ENCODE measurements at places on chromosomes 6 and 20. TPM values are rescaled to one million over a fixed set of nuclear protein-coding genes. Genes with fewer than 3 reads are reported as not detected.

- no peak for DNase-seq
- peaks cover 37% of the 10 kb centered on the region for H3K4me1 ChIP-seq
- H3K36me3 ChIP-seq: peaks cover 5% of the 10 kb centered on the region
Measured at GRCh38 chr6:118685823-118686449, 34.5 kb upstream of the CEP85L start.

- H3K27me3 ChIP-seq: no peaks in the 10 kb centered on the region
- DNase-seq: no peak
- H3K4me1 ChIP-seq: peaks cover 40% of the 10 kb centered on the region
- peaks cover 14% of the 10 kb centered on the region for H3K36me3 ChIP-seq
- H3K27ac ChIP-seq: peak overlapping the region; percentile 97
- H3K4me3 ChIP-seq: peak overlapping the region; percentile 95
Measured at GRCh38 chr6:145733810-145734209, 1.5 kb downstream of the EPM2A start.

DNA sequence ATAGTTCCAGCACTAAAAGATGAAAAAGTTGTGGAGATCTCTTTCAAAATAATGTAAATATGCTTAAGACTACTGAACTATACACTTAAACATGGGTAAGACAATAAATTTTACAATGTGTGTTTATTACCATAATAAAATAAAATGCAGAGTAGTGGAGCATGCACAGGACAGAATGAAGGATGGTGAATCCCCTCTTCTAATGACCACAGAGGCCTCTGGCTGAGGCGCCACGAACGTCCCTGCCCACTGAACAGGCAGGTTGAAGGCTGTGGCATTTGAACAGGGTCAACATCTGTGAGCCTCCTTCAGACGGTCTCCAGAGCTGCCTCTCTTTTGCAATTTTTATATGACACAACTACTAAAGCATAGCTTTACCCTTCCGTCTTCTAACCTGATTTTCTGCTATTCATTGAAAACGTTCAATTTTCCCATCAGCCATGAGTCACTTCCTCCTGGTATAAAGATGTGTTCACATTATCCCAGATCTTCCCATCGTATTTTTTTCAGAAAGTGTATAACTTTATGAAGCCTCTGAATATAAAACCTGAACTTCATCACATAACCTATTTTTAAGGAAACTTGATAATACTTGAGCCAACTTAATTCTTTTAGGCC, 37.8 kb downstream of the ADGRF4 start:
- H3K4me1 ChIP-seq: no peaks in the 10 kb centered on the region
- H3K4me3 ChIP-seq: no peak overlapping the region
- peaks cover 10% of the 10 kb centered on the region for H3K27me3 ChIP-seq
- H3K36me3 ChIP-seq: no peaks in the 10 kb centered on the region

DNA sequence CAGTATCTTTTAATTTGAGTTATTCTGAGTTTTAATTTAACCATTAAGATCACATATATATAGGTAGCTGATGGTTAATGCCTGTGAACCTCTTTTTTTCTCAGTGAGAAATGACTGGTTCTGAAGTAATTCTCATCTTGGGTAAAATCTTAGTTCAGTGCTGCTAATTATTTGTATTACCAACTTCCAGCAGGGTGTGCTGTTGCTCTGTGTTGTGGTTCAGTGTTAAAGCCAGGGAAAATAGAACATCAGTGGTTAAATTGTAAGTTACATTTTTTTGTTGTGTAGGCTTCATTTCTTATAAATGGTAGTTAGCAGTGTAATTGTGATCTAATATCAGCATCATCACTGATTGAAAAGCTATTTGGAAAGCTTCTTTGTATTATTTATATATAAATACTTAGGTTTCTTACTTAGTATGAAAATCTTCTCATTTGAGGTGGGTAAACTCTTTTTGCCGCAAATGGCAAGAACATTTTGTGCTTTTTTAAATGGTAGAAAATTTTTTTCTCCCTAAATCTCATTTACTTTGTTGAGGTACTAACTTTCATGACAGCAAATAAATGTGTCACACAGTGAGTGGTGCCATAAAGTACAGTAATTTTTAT, 43.7 kb downstream of the CDC5L start:
- no peak overlapping the region for H3K27ac ChIP-seq
- DNase-seq: no peak
- H3K27me3 ChIP-seq: no peaks in the 10 kb centered on the region
- no peaks in the 10 kb centered on the region for H3K36me3 ChIP-seq

DNA sequence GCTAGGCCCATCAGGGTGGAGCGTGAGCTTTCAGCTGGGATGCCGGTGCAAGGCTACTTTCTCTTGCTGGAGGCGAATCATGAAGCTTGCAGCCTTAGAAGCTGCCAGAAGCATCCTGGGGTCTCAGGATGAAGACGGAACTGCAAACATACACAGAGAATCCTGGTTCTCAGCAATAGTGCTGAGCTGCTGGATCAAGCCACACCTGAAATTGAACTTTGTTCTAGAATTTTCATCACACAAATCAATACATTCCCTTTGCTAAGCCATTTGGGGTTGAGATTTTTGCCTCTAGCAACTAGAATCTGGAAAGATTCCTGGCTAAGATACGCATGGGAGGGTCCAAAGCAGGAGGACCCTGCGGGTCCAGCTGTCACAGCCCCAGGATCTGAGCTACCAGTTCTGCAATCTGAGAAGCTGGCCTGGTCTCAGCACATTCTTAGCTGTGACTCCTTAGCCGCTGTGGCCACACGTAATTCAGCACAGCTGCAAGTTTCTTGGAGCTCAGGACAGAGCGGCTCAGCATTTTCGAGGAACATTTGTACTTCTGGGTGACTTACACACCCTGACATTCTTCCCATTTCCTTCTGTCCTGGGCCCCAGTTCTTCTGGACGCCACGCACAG, 6.6 kb upstream of the ARFGAP1 start:
- peaks cover 4% of the 10 kb centered on the region for H3K4me1 ChIP-seq
- no peak for DNase-seq
- no peaks in the 10 kb centered on the region for H3K36me3 ChIP-seq
- peaks cover 14% of the 10 kb centered on the region for H3K27me3 ChIP-seq
- no peak overlapping the region for H3K27ac ChIP-seq

DNA sequence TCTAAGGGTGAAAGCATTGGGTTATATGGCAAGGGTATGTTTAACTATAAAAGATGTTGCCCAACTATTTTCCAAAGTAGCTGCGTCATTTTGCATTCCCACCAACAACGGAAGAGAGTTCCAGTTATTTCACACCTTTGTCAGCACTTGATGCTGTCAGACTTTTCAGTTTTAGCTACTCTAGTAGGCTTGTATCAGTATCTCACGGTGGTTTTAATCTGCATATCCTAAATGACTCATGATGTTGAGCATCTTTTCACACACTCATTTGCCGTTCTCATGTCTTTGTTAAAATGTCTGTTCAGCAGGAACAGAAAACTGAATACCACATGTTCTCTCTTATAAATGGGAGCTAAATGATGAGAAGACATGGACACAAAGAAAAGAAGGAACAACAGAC, 122.3 kb downstream of the RNASET2 start:
- peaks cover 16% of the 10 kb centered on the region for H3K4me1 ChIP-seq
- no peak overlapping the region for H3K27ac ChIP-seq
- no peaks in the 10 kb centered on the region for H3K36me3 ChIP-seq
- H3K27me3 ChIP-seq: no peaks in the 10 kb centered on the region

- H3K4me1 ChIP-seq: no peaks in the 10 kb centered on the region
- no peak overlapping the region for H3K27ac ChIP-seq
- no peak for DNase-seq
- H3K4me3 ChIP-seq: no peak overlapping the region
- no peaks in the 10 kb centered on the region for H3K36me3 ChIP-seq
Measured at GRCh38 chr6:145063091-145063490, 672.2 kb downstream of the EPM2A start.

DNA sequence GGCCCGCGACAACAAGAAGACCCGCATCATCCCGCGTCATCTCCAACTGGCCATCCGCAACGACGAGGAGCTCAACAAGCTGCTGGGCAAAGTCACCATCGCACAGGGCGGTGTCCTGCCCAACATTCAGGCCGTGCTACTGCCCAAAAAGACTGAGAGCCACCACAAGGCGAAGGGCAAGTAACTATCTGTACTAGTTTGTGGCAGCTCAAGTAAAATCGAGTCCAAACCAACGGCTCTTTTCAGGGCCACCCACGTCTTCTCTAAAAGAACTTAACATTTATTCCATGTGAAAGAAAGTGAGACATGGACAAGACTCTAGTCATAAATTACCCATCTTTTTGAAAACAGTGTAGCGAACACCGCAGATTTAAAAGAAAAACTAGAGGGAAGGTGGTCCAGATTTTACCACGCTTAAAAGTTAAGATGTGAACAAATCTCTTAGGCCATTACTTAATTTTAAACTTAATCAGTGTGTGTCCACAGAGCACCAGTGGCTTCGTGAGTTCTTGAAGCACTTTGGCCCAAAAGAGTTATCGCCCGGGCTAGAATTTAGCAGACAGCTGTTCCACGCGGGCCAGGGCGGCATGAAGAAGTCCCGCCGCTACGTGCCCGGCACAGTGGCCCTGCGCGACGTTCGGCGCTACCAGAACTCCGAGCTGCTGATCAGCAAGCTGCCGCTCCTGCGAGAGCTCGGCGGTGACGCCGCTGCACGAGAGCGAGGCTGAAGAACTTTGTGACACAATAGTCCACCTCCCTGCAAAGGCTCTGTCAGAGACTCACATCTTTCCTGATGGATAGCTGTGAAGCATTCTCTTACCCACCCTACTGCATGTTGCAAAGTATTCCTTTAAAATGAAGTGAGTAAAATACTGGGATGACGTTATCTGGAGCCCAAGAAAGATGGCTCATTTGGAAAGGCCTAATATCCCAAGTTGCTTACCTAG, 113.9 kb upstream of the PRSS16 start:
- H3K27ac ChIP-seq: no peak overlapping the region
- H3K4me3 ChIP-seq: no peak overlapping the region
- H3K4me1 ChIP-seq: peaks cover 21% of the 10 kb centered on the region
- H3K36me3 ChIP-seq: no peaks in the 10 kb centered on the region
- no peaks in the 10 kb centered on the region for H3K27me3 ChIP-seq

- H3K4me3 ChIP-seq: no peak overlapping the region
- no peak for DNase-seq
- no peaks in the 10 kb centered on the region for H3K36me3 ChIP-seq
- peaks cover 27% of the 10 kb centered on the region for H3K27me3 ChIP-seq
- no peak overlapping the region for H3K27ac ChIP-seq
- no peaks in the 10 kb centered on the region for H3K4me1 ChIP-seq
Measured at GRCh38 chr6:114108119-114109002, 137.4 kb upstream of the HDAC2 start.

- DNase-seq: no peak
- H3K4me3 ChIP-seq: no peak overlapping the region
- H3K36me3 ChIP-seq: peaks cover 7% of the 10 kb centered on the region
- no peaks in the 10 kb centered on the region for H3K27me3 ChIP-seq
Measured at GRCh38 chr6:2141644-2142290, 103.6 kb downstream of the GMDS start.

- H3K4me1 ChIP-seq: peaks cover 11% of the 10 kb centered on the region
- no peak overlapping the region for H3K27ac ChIP-seq
- H3K27me3 ChIP-seq: no peaks in the 10 kb centered on the region
- peaks cover 18% of the 10 kb centered on the region for H3K36me3 ChIP-seq
- DNase-seq: no peak
Measured at GRCh38 chr6:70863343-70863742, 93.5 kb downstream of the B3GAT2 start.

GRCh38 chr20:6780433-6781190, 13.1 kb downstream of the BMP2 start:
- no peaks in the 10 kb centered on the region for H3K36me3 ChIP-seq
- no peak overlapping the region for H3K4me3 ChIP-seq
- no peaks in the 10 kb centered on the region for H3K4me1 ChIP-seq
- H3K27me3 ChIP-seq: peaks cover 7% of the 10 kb centered on the region
- H3K27ac ChIP-seq: no peak overlapping the region

DNA sequence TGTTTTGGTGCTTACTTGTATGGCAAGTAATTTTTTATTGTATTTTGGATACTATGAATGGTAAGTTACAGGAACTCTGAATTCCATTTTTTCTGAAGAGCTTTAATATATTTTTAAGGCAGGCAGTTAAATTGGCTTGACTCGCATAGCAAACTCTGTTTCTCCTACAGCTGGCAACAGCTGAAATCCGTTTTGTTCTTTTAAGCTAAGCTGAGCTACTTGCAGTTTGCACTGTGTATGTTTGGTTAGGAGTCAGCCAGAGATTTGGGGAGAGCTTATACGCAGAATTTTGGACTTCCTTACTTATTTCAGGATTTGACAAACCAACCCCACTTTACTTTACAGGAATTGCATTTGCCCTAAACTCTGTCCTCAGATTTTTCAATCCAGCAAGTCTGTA, 179.1 kb downstream of the COL19A1 start:
- H3K36me3 ChIP-seq: peaks cover 26% of the 10 kb centered on the region
- H3K4me3 ChIP-seq: no peak overlapping the region
- no peaks in the 10 kb centered on the region for H3K27me3 ChIP-seq
- DNase-seq: no peak
- H3K27ac ChIP-seq: no peak overlapping the region

DNA sequence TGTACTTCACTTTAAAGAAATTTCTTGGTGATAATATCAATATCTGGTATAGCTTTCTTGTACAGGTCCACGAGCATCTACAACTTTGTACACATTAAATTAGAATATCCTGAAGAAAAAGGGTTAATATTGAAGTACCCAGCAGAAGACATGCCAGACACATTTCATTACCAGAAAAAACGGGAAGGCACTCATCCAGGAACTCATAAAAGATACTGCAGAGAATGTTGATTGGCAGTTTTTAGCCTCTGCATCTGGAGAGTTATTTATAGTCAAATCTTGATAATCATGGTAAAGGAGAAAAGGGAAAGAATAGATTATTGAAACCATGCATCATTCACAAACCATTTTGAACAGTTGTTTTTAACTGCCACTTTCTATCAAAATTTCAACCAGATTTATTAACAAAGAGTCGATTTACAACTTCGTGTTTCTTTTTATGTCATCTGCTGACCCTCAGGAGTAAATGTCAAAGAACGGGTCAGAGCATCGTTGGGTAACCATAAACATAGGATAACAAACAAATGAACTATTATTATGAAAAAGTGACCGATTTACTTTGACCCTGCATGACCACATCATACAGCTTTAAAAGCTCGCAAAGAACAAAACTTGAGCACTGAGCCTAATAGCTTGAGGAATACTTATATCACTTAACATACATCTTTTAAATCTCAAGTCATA, 229.2 kb upstream of the SGK1 start:
- no peak for DNase-seq
- H3K4me3 ChIP-seq: no peak overlapping the region
- H3K27ac ChIP-seq: no peak overlapping the region

Gene LMBRD1
- 86.0 TPM for polyA plus RNA-seq

Gene NKX2-2
- not detected for polyA plus RNA-seq

Gene BTN1A1
- 0.25 TPM for polyA plus RNA-seq

Gene MROH8
- 2.1 TPM for polyA plus RNA-seq

Gene CST2
- polyA plus RNA-seq: not detected

Gene HLA-DPA1
- polyA plus RNA-seq: 2,681 TPM

Gene IGF2R
- 6.8 TPM for polyA plus RNA-seq

Gene CST4
- not detected for polyA plus RNA-seq

Data from naive B cell (primary cell).